ENCODE measurements at places on chromosomes 4 and X.

DNA sequence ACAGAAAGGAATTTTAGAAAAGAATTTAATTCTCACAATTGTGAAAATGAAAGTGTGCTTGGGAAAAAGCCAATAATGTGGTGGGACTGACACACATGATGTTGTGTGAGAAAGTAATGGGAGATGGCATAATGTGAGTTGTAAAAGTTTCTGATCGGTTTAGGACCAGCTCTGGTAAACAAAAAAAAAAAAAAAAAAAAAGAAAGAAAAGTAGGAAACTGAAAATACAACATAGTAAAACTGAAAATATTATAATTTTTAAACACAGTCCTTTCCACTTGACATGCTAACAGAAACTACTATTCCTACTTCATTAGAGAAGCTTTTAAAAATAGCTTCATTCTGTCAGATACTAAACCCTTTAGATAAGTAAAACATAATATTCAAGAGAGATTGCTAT is 28.2 kb downstream of the RAP1GDS1 start:
- DNase-seq: no peak

GRCh38 chr4:146646593-146647325 is 8.1 kb downstream of the POU4F2 start:
- DNase-seq: no peak

DNA sequence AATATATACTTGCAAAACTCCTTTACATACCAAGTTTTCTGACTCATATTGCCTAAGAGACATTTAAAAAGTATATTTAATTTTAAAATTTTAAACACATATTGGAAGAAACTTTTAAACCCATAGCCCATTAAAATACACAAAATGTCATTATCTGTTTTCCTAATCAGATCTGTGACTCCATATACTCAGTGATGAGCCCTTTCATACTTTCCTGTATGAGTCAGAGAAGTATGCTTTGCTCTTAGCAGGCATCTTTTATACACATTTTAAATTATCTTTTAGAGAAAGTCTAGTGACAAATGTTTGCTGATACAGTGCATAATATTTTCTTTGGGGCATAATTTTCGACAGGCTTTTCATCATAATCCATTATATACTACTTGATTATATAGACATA is 26.4 kb downstream of the SPIN3 start:
- DNase-seq: no peak

- no peak for DNase-seq
Observed at GRCh38 chr4:40587826-40588225, 41.8 kb downstream of the RBM47 start.

DNA sequence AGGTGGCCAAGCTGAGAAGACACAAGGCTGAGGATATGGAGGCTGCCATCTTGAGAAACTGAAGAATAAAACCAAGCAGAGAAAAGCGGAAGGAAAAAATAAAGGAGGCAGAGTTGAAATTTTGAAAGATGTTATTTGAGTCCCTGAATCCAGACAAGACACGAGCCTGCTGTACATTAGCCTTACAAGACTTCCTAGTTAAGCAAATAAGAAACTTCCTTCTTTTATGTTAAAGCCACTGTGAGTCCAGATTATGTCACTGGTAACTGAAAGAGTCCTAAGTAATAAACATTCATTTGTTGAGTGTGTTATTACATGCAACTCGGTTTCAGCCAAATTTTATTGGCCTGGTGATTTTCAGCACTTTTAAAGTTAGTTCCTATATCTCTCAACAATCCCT is 30.4 kb downstream of the DRD5 start:
- no peak for DNase-seq

DNA sequence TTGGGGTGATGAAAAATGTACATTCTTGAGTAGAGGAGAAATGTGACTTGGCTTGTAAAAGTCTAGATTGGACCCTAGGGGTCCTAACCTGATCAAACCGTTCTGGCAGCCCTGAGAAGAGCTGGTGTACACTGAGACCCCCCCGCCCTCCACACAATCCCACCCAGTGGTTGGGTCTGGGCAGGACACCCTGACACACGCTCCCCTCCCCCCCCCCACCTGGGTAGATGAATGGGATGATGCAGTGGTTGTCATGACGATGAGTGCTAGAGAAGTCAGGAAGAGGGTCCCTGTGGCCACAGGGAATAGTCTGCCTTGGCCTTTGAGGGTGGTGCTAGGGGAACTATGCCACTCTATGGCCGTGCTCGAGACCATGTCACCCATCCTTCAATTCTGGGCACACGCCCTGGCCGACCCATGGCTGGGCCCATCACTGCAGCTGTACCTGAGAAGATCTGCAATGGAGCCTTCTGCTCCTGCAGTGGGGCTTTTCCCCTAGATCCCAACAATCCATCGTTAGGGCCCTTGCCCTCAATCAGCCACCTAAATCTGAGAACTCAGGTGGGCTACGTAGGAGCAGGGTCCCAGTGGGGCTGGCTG is 4.4 kb downstream of the CDK16 start:
- no peak for DNase-seq

DNA sequence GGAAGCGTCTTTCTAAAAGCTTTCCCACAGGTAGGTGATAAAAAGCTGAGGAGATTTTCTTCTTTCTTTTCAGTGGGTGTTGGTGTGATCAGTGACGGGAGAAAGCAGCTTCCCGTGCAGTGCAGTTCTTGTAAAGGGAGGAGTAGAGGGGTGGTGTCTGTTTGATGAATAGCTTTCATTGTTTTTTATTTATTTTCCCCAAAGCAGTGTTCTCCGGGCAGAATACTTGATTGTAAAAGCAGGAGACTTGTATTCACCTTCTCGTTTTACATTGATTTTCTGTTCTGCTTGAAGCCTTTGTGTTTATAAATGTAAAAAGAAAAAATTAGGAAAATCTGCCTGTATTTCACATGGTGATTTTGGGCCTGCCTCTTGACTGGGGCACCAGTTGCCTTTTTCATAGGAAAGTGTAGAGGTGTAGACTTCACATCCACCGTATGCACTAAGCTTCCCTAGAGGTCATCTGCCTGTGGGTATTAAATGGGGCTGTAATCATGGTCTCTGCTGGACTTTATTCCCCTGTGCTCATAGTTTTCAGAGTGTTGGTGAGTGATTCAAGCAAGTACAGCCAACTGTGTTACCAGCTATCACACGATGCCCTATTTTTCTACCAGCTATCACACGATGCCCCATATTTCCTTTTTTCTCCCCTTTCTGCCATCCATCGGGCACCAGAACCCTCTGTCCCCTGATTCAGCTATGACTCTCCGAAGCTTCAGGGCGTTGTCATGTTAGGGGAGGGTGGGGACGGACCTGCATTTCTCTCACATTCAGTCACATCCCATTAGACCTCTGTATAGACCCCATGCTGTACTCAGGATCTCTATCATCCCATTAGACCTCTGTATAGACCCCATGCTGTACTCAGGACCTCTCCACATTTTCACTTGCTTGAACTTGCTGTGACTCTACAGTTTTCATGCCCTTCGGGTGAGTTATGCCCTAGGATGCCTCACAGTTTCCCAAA is 526.5 kb downstream of the TRIML1 start:
- DNase-seq: no peak

DNA sequence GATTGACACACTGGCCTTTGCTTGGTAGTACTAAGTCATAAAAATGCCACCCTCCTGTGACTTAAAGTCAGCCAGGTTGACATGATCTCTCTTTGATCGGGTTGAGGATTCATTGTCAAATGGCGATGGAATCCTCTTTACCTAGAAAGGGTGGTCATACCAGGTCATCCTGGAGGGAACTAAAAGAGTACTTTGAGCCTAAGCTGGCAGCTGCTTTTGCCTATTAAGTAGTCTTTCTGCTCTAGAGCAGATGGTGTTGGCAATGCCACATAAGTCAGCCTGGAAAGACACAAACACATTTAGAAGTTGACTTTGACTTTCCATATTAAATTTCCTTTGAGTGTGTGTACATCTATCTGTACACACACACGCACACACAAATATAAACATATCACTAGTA is 39.2 kb upstream of the C4orf54 start:
- no peak for DNase-seq

Measured in fibroblast of the conjunctiva (primary cell).